Astrocyte of the spinal cord (primary cell): ENCODE measurements at places on chromosomes 5 and 9.

GRCh38 chr5:105350486-105351140 lies 1788.0 kb upstream of the NUDT12 start:
- no peak for DNase-seq

DNA sequence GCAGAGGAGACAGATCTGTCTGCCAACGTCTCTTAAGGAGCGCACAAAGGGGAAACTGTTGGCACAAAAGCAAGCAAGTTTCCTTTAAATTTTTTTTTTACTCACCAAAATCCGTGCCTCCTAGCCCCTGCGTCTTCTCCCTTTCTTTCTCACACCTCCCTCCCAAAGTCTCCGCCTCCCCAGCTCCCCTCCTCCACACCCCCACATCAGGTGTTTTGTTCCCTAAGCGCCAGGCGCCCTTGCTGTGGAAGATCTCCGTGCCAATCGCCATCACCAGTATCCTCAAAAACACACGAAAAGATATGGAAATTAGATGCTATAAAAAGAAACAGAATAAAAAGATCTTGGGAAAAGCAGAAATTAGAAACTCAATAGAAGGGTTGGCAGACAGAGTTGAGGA lies 87.6 kb downstream of the DRD1 start:
- DNase-seq, result no peak

DNA sequence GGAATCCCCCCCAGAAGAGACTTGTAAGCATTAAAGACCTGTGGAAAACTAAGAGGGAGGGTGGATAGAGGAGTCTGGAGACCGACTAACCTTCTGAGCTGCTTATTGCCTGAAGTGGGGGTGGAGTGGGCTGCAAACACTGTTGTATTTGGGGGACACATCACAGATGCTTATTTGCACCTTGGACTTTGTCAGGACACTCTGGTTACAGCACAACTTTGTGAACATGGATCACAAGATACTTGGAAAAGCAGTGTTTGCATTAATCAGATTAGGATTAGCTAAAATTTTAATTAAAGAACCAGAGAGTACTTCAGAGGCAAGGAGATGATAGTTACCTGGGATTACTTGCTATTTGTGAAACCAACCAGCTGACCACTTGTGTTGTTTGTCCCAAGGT lies 30.9 kb downstream of the TMC1 start:
- DNase-seq, result no peak

GRCh38 chr5:105735704-105736103 lies 1935.0 kb downstream of the EFNA5 start:
- DNase-seq, result peak; percentile 12

GRCh38 chr5:133425222-133425621 lies 187.1 kb downstream of the FSTL4 start:
- no peak for DNase-seq

DNA sequence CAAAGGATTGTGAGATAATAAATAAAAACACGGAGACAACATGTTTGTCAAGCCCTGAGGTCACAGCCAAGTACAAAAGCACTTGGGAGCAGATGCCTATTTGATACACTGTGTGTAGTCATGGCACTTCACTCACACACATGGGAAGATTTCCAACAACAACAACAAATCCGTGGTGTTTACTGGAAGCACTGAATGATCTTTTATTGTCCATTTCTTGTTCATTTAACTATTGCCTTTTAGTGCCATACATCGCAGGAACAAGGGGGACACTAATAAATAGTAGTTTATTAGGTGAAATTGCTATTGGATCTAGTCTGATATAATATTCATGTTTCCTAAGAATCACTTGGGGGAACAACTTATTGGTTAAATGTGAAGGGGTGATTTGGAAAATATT lies 20.4 kb upstream of the GDNF start:
- DNase-seq, result no peak

DNA sequence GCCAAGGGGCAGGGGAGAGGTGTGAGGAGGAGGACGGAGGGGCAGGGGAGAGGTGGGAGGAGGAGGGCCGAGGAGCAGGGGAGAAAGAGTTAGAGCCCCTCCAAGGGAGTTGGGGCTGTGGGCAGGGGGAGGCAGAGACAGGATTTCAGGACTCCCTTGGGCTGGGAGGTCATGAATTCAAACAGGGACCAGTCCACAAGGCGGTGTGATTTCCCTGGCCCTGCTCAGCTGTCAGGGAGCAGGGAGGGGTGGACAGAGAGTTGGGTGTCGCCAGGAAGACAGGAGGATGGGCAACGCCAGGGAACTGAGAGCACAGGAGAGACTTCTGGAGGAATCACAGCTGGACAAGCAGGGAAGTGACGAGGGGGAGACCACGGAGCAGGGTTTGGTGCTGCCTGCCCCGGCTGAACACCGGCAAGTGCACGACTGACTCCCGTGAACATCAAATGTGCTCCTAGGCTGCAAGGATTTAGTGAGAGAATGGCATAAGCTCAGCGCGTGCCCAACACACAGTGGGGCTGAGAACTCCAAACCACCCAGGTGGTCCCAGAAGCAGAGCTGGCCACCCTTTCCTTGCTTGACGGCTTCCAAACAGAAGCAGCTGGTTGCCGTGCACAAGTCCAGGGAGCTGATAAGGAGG lies 17.8 kb upstream of the OLFM1 start:
- no peak for DNase-seq

DNA sequence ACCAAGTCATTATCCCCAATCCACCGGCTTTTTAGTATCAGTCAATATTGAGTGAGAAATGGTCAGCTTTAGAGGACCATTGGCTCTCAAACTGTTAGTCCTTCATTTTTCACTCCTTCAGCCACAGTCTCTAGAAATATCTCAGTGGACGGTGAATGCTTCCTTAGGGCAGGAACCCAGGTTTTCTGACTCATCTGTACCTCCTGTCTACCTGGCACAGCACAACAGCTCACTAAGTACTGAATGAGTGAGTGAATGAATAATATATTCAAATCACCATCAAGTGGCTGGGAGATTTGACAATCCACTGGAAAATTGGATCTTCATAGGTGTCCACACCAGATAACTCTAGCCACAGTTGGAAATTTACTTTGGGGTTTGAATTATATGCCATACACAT lies 609.5 kb upstream of the CLINT1 start:
- no peak for DNase-seq

DNA sequence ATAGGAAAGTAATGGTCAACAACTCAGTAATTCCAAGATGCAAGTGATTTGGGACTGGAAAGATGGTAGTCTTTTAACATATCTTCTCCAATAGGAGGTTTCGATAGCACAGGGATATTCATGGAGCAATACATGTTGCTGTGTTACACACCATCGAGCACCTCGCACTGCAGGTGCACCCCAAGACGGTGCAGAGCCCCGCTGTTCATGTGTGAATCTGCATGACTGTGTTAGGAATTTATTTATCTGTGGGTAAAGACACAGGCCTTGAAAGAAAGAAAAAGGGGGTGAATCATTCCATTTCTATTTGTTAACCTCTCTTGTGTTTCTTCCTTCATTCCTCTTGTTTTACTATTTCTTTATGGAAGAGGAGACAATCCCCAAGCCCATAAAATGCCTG lies 217.1 kb downstream of the EBF1 start:
- DNase-seq, result no peak

- DNase-seq, result no peak
Observed at GRCh38 chr9:125428060-125428901, 166.7 kb downstream of the GAPVD1 start.

DNA sequence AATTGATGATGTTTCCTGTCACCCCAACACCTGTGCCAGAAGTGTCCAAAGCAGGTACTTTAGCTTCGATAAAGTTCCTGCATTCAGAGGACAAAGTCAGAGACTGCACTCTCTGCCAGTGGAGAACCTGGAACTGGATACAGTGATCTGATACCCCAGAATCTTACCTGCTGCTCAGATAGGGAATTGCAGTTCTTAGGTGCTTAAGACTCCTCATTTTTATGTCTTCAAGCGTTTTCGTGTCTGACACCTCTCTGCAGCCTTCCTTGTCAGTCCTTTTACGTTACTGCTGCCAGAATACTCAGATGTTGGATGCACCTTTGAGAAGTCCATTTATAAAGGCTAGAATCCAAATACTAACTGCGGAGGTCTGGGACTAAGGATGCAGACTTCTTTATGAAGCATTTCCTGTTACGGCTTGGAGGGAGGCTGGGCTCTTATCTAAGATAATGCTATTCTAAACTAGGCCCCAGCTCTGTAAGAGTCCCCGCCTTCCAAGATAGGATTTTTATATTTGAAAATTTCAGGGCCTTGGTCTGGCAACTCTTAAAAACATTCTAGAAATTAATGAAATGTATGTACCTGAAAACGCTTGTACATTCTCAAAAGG lies 1.9 kb downstream of the ISOC1 start:
- DNase-seq, result no peak

- peak; percentile 17 for DNase-seq
Observed at GRCh38 chr9:137168904-137169856, 671 bp downstream of the LRRC26 start.

GRCh38 chr5:37814699-37815098 lies 25.1 kb downstream of the GDNF start:
- peak; percentile 59 for DNase-seq

- no peak for DNase-seq
Observed at GRCh38 chr9:120659209-120659608, 55.1 kb downstream of the MEGF9 start.

DNA sequence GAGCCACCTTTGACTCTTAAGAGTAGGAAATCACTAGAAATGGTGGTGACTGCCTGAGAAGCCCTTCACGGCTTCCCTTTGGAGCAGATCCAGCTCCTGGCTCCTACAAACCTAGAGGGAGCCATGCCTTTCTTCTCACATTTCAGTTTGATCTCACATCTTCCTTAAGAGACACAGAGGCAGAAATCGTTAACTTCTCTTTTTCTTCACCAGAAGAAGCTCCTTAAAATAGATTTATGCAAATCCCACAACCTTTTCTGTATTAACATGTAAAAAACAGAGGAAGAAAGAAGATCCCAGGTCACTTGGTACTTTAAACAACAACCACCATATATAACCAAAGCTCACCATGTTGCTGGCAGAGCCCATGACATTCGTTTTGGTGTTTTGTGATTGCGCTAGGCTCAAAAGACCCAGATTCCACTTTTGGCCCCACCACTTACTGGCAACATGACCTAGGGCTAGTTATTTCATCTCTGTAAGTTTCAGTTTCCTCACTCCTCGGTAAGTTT lies 29.6 kb downstream of the PAX5 start:
- no peak for DNase-seq

DNA sequence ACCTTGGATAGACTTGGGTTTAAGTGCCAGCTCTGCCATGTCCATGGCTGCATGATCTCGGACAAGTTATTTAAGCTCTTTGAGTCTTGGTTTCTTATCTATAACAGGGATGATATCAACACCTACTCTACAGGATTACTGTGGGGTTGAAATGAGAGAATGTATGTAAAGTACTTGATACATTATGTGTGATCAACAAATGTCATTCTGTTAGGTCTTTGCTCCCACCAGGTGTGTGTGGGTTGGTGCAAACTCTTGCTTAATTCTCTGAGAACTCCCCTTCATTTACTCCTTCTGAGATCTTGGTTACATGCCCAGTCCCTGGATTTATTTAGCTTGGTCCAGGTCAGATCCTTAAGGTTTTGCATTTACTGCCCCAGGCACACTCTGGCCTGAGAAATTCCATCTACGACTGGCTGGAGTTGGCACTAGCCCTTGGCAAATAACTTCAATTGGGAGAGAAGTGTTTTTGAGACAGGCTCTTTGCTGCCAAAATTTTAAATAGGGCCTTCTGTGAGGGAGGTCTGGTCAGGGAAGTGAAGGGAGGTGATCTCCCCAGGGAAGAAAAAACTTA lies 63.5 kb upstream of the KLF9 start:
- DNase-seq, result no peak

GRCh38 chr5:96143450-96143849 lies 181.8 kb upstream of the ELL2 start:
- no peak for DNase-seq

DNA sequence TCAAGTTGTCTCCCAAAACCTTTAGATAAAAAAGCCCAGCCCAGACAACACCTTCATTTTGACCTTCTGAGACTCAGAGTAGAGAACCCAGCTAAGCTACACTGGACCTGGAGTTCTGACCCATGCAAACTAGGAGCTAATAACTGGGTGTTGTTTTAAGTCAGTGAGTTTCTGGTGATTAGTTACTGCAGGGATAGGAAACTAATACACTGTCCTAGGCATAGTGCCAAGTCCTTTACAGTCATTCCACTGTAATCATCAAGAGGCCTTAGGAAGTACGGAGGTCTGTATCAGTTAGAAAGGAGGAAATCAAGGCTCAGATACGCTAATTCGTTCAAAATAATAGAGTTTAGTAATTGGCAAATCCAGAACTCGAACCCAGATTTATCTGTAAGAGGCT lies 197.9 kb downstream of the KCTD16 start:
- peak; percentile 27 for DNase-seq

DNA sequence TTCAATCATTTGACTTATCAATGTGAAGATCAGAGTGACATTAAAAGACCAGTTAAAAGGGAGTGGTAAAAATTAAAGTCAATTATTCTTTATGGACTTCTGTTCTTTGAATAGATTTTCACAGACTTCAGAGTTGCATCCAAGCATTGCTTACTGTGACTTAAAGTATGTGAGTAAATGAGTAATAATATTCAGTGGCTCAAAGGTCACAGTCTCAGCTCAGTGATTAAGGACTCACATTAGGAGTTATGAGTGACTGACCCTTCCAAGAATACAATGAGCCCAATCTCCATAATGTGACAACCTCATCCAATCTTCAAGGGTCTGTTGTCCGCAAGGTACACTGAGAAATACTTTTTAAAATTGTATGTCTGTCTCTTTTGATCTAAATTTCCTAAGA lies 811.2 kb downstream of the BRINP1 start:
- DNase-seq, result no peak

- peak; percentile 5 for DNase-seq
Observed at GRCh38 chr5:146640285-146640896, 124.4 kb upstream of the GPR151 start.

- no peak for DNase-seq
Observed at GRCh38 chr5:30392897-30393296, 800.6 kb upstream of the CDH6 start.

DNA sequence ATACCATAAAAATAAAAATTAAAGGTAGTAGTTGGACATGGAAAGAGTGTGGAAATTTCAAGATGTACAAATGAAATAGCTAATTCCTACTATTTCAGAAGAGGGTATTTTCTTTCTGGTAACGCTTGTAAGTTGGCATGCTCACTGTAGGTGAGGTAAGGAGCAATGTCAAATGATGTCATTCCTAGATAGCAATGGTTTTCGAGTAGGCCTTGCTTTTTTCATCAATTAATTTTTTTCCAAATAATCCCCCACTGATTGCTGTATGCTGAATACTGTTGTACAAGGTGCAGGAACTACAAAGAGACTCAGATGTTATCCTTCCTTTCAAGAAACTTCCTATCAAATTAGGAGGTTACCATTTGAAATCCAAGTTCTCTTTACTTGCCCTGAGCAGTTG lies 928 bp upstream of the SELENOP start:
- no peak for DNase-seq

- DNase-seq, result peak; percentile 47
Observed at GRCh38 chr9:86093788-86094555, 5.4 kb downstream of the GOLM1 start.

DNA sequence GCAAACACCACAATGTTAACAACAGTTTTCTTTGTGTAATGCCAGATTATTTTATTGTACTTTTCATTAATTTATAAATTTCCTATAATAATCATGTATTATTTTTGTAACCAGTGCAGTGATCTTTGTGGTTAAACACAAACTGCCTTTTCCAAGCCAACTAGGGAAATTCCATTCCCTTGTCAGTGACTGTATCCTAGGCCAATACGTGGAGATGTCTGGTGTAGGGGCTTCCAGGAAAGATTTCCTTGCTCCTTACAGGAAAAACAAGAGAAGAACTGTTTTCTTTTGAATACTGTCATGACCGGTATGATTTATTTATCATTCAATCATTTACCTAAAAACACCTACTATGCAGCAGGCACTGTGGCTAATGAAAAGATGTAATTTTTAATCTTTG lies 31.4 kb downstream of the FANCC start:
- DNase-seq, result peak; percentile 10

- DNase-seq, result no peak
Observed at GRCh38 chr5:36635721-36636390, 29.4 kb downstream of the SLC1A3 start.
